ENCODE measurements at places on chromosomes 5 and 9.
A peak's percentile ranks its signal among the peaks of the same experiment; 100 is the strongest.

DNA sequence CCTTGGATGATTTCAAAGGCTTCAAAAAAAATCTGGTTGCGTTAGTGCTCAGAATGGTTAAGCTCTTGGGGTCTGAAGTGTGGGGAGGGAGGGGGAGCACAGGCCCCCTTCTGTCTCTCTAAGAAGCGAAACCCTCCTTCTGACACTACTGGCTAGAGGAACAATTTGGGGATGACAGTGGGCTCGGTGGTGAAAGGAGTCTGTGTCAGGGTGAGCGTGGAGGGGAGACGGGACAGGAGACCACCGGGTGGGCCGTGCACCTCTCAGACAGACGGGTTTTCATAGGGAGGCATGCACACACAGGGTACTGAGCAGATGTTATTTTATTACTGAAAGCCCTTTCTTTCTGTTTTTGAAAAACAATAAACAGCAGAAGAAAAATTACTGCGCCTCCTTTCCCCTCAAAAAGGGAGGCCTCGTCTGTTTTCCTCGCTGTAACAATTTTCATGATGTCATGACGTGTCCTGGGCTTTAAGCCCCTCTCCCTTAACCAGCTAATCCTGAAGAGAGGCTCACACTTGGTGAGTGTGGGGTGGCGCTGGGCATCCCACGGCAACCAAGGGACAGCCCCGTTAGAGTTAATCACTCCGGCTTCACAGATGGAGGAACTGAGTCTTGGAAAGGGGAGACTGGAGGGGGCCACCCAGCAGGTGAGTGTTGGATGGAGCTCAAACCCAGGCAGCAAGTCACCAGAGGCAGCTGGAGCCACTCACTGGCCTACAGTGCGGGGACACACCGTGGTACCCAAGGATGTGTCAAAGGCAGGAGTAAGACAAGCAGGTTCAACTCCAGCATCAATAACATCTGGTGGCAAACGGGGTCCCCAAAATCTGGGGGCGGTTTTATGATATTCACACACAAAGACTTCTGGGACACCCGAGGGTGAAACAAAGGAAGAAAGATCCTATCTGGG is 53.4 kb downstream of the PTCH1 start:
- DNase-seq: no peak

GRCh38 chr9:136309101-136309801 is 5.4 kb upstream of the CCDC187 start:
- no peak for DNase-seq

DNA sequence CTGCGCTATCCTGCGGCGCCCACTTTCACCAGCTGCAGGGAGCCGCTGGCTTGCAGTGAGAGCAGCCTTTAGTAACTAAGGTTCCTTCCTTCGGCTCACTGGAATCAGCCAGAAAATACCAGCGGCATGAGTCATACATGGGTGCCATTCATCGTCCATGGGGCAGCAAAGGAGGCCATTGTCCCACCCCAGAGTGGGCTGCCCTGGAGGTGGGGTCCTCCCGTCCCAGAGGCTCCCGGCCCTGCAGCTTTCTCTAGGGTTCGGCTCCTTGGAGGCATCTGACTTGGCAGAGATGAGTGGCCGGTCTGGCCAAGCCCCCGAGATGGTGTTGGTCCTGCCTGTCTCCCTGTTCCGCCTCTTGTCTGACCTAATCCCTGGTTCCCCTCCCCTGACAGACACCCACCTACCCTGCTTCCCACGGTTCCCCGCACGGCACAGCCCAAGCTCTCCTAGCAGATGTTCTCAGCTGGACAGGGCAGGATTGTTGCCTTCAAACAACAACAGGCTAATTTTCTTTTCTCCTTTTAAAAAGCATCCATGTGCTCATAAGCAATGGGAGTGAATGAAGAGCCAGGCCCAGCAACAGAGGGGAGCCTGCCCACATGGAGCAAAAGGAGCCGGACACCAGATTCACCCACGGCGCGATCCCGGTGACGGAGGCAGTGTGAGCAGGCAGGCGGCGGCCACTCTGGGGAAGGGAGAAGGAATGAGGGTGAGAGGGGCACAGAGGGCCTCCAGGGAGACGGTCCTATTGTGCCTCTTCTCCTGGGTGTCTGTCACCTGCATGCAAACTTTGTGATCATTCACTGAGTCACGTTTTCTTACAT is 97.0 kb upstream of the COL5A1 start:
- no peak for DNase-seq

DNA sequence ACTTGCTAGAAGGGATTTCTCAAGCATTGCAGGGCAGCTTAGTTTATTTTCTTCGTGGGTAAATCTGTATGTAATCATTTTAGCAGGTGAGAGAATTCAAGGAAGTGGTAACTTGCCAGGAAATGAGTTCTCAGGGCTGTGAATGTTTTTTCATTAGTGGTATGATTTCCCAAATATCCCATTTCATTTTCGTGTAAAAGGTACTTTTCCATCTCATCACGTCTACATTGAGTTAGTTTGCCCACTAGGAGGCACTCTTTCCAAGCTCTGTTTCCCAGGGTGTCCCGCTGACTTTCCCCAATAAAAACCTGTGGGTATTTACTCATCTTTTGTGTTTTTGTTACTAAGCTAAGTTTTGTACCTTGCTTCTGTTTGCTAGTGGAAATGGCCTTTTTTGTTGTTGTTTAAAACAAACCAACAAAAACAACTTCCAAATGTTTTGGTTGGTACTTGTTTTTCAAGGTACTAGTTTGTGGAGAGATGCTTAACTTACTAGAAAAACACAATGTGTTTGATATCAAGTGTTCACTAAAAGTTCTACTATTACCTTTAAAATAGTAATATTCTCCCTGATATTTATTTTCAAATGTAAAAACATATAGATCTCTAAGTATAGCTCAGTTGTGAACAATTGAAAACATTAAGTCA is 373.6 kb downstream of the ADGRV1 start:
- peak; percentile 20 for DNase-seq

GRCh38 chr9:136544964-136545691 is 720 bp downstream of the NOTCH1 start:
- DNase-seq: peak; percentile 46

GRCh38 chr5:139443831-139444453 is 4.6 kb upstream of the DNAJC18 start:
- peak; percentile 26 for DNase-seq

- DNase-seq: no peak
These were observed 65.4 kb downstream of the CERT1 start for GRCh38 chr5:75446068-75446467.

DNA sequence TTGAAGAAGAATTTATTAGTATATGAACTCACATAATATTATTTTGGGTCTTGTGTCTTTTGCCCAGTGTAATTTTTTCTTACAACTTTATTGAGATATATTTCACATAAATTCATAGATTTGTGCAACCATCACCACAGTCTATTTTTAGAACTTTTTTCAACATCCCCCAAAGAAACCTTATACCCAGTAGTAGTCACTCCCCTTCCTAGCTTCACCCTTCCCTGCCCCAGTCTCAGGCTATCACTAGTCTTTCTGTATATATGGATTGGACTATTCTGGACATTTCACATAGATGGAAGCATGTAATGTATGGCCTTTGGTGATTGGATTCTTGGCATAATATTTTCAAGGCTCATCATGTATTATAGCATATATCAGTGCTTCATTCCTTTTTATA is 67.8 kb downstream of the MAN2A1 start:
- DNase-seq: no peak

DNA sequence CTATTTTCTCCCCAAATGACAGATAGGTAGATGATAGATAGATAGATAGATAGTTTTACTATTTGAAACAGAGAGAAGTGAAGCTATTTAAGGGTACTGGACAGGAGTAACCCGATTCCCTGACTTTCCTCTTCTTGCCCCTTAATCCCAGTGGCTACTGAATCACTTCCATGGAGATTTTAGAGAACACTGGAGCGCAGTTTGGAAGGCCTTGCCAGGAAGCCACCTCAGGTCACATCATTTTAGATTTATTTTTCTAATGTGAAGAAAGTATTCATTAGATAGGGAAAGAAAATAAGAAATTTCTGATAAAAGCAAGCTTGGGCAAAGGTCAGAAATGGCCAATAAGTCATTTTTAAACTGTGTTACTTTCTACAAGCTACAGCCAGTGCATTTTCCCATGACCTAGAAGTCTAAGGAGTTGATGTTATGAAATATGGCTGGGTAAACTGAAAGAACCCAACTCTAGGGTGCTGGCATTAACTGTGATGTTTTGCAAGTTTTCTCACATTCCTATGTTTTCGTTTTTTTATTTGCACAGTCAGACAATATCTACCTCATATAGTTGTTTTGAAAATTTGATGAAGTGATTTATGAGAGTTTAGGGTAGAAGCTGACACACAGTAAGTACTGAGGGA is 544.7 kb upstream of the PTGER4 start:
- no peak for DNase-seq

- no peak for DNase-seq
These were observed 125.9 kb upstream of the OSMR start for GRCh38 chr5:38719916-38720315.

GRCh38 chr5:72145348-72145747 is 38.1 kb downstream of the MAP1B start:
- no peak for DNase-seq
